Prostate gland (tissue), 2 donors: ENCODE measurements at places on chromosomes 5 and 9. TPM values are rescaled to one million over a fixed set of nuclear protein-coding genes. Genes with fewer than 3 reads are reported as not detected.

DNA sequence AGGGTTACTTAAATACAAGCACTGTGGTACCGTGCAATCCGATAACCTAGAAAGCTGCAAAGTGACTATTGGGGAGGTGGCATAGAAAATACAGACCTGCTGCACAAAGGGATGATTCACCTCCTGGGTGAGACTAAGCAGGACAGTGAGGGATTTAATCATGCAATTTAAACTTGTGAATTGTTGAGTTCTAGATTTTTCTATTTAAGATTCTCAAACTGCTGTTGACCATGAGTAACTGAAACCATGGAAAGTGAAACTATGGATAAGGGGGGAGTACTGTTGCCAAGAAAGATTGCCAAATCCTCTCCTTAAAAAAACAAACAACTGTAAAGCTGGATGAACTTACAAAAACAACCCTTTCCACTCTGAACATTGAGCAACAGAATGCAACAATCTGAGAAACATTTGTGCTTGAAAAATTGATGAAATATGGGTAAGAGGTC, 61.5 kb upstream of the NUDT12 start:
- H3K27me3 ChIP-seq: no peaks in the 10 kb centered on the region
- no peak overlapping the region for H3K4me3 ChIP-seq
- H3K4me1 ChIP-seq: no peaks in the 10 kb centered on the region

DNA sequence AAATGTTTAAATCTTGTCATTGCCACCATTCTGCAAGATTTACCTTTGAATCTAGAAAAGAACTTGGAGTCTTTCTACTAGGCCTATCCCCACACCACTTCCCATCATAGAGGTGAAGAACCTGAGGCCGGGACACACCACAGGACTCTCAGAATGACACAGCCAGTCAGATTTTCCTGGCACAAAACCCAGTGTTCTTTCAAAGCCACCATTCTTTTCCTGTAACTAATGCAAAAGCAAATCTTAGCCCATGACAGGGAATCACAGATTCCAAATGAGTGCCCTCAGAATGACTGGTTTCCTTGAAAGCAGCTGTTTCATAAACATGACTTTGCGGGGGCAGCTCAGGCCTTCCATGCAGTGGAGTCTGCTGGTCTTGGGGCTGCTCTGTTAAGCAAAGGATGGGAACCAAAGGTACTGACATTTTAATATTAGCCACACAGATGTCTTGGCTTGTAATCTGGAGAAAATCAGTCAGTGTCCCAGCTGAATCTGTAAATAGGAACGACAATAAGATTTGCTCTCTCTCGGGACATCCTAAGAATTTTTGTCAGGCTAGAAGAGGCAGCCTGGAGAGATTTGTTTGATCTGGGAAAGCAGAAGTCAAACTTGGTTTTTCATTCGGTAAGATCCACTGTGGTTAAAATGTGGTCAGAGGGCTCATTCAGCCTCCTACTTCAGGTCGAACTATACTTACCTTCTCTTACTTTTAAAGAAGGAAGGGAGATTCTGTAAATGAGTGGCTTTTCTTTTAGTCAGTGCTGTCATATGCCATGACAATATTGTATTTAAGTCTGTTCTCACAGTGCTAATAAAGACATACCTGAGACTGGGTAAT, 115.1 kb downstream of the PALM2AKAP2 start:
- H3K4me1 ChIP-seq: no peaks in the 10 kb centered on the region
- H3K4me3 ChIP-seq: no peak overlapping the region
- DNase-seq: no peak
- no peaks in the 10 kb centered on the region for H3K27me3 ChIP-seq

GRCh38 chr5:93904917-93905316, 163.5 kb upstream of the POU5F2 start:
- no peaks in the 10 kb centered on the region for H3K27me3 ChIP-seq
- DNase-seq: no peak
- no peaks in the 10 kb centered on the region for H3K4me1 ChIP-seq
- no peak overlapping the region for H3K27ac ChIP-seq

SMIM33 gene
- total RNA-seq: not detected

DMRT3 gene
- 1.8 TPM for total RNA-seq

DNA sequence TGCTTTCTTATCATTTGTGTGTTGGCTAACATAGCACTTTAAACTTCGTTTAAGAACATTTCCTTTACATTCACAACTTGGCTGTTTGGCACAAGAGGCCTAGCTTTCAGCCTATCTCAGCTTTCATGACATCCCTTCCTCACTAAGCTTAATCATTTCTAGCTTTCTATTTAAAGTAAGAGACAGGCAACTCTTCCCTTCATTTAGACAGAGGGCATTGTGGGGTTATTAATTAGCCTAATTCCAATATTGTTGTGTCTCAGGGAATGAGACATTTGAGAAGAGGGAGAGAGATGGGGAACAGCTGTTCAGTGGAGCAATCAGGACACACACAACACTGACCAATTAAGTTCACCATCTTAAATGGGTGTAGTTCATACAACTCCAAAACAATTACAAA, 51.0 kb upstream of the OR2K2 start:
- H3K4me3 ChIP-seq: no peak overlapping the region
- H3K4me1 ChIP-seq: no peaks in the 10 kb centered on the region
- no peaks in the 10 kb centered on the region for H3K36me3 ChIP-seq
- H3K27ac ChIP-seq: no peak overlapping the region
